ENCODE measurements at places on chromosomes 1 and 21.

DNA sequence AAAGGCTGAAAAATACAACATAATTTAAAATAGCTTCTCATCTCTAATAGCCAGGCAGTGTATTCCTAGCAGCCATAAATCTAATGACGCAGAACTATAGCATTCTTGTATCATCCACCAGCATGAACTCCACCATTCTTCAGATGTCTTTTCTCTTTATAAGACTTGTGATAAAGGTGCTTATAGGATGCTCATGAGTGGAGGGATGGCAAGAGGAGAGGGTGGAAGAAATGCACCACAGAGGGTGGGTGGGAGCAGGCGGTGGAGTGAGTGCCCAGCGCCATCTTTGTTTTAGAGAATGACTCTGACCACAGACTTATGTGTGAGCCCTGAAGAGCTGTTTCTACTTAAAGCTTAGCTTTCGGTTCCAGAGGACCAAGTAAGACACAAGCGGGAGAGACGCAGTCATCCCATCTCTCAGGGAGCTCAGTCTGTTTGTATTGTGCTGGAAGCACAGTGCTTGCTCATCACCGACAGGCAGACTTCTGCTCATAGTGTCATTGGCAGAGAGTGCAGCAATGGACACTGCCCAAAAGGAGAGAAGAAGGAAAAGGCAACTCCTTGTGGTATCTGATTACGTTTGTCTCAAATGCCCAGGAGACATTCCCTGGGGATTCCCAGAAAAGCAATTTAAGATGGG lies 65.6 kb downstream of the KCNJ15 start:
- peak; percentile 74 for DNase-seq

DNA sequence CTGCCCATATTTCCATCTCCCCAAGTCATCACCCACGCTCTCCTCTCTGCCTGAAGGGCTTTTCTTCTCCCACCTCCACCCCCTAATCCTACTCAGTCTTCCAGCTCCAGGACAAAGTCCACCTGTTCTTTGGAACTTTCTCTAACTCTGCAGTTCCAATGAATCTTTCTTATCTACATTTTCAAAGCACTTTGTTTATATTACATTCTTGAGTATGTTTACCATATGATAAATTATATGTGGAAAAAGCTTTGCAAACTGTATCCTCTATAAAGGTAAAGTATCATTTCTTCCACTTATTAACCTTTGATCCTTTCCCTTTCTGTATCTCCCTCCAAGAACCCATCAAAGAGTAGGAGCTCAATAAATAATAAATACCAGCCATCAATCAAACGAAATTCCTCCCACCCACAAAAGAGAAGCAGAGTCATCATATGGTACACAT lies 39.7 kb downstream of the TTC13 start:
- no peak for DNase-seq

DNA sequence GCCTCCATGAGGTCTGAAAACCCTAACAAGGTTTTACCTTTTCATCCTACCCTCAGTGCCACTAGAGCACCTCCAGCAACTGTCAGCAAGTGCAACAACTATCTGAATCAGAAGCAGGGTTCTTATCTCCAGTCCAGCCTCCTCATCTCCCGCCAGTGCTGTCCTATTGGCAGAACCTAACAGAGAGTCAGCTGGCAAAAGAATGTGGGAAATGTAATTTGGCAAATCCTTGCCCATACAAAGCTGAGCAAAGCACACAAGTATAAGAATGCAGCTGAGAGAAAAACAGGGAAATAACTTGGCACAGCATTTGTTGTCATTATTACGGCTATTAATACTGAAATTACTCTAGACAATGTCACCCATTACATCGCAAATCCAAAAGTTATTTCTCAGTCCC lies 124.2 kb downstream of the ATP6V1G3 start:
- no peak for DNase-seq

- peak; percentile 77 for DNase-seq
These were observed 837 bp downstream of the FOXD3 start for GRCh38 chr1:63322944-63323864.

- DNase-seq, result peak; percentile 55
These were observed 1.9 kb upstream of the IRF2BP2 start for GRCh38 chr1:234611847-234612351.

DNA sequence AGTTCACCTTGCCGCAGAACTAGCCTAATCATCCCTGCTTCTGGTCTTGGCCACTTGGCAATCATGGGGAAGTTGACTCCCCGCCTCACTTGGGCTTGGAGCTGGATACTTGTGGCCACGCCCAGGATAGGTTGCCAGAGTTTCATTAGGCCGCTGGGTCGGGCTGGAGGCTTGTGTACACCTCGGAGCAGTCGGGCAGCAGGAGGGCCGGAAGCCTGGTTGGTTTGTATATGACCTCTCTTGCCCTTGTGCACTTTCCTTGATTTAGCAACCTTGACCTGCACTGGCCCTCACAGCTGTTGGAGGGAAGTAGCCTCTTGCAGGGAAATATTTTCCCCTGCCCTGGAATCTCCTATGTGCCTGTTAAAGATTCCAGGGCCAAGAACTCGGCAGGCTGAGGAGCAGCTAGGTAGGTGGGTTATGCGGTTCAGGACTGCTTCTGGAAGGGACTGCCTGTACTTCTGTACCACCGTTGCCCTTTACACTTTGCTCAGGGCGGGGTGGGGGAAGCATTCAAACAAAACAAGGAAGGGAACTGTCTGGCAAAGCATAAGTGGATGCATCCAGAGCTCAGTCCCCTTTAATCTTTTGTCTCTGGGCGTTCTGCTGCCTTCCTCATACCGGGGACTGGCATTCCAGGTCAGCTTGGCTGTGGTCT lies 83.5 kb downstream of the UCK2 start:
- DNase-seq, result no peak

- peak; percentile 35 for DNase-seq
These were observed 1.6 kb downstream of the ADAM15 start for GRCh38 chr1:155052439-155053395.

DNA sequence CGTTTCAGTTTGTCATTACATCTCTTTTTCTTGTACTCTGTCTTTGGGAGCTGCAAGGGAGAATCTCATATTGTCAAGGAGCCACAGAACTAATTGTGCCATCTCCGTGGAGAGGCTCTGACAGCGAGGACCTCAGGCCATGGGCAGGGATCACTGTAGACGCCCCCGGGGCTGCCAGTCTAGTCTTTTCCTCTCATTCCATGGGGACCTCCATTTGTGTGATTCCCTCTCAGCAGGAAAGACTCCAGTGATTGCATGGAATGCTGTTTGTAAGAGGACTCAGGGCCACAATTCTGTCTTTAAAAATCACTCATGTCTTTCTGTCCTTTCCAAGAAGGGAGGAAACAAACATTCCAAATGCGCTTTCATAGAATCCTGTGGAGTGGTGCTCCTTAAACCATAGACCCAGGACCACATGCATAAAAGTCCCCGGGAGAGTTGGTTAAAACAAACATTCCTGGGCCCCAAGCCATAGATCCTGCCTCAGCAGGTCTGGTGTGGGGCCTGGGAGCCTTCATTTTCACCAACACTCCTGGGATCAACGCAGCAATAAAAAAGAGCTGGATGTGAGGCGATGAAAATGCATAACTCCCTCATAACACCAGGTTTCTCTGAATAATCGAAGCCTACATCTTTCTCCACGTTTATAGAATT lies 104.5 kb downstream of the ZP4 start:
- no peak for DNase-seq

DNA sequence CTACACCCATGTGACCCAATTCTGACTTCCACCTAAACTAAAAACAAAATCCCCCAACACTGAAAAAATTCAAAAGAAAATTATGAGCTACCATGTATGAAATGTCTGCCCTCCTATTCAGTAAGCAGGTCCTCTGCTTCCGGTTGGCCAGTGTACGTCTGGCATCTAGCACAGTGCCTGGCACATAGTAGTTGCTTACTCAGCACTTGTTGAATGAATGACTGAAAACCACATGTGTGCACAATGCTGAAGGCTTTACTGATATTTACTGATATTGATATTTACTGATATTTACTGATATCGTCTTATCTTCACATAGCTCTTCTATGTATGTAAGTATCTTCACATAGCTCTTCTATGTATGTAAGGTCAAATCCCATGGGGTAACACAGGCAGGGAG lies 642.2 kb downstream of the SMYD3 start:
- no peak for DNase-seq

Data from Daoy (cell line).